ENCODE measurements at places on chromosomes 3 and 15.

GRCh38 chr15:78067328-78068228, 9.9 kb downstream of the TBC1D2B start:
- DNase-seq = no peak

DNA sequence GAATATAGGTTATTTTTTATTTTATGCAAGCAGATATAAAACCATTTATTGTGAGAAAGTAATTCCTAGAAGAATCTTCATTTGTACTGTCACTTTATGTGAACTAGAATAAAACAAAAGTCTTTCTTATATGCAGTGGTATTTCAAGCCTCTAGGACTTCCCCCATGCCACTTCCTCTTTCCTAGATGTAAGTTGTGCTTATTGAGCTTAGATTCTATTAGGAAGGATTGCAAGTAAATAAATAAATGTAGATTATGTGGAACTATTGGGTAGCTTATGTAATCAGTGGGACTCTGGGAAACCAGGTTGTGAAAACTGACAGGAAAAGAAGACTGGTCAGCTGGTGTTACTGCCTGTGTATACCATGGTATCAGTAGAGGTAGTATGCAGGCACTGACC, 169.7 kb downstream of the RSRC1 start:
- no peak for DNase-seq

- no peak for DNase-seq
Measured at GRCh38 chr3:9036404-9037131, 73.3 kb upstream of the RAD18 start.

GRCh38 chr3:195524171-195524896, 18.8 kb downstream of the PPP1R2 start:
- DNase-seq = no peak

GRCh38 chr3:184952671-184953070, 140.7 kb downstream of the VPS8 start:
- no peak for DNase-seq

All from stimulated activated CD8-positive, alpha-beta memory T cell treated with anti-CD3 and anti-CD28 coated beads, Interleukin-15, amount 100 ng/mL, for 24 hours (primary cell).